Breast epithelium (tissue), 4 donors: ENCODE measurements at places on chromosomes 2 and 18.

GRCh38 chr2:225637259-225637658 is 237.7 kb downstream of the NYAP2 start:
- no peak overlapping the region for H3K4me3 ChIP-seq
- no peak for DNase-seq
- H3K4me1 ChIP-seq = no peaks in the 10 kb centered on the region
- H3K27me3 ChIP-seq = no peaks in the 10 kb centered on the region
- no peaks in the 10 kb centered on the region for H3K36me3 ChIP-seq

DNA sequence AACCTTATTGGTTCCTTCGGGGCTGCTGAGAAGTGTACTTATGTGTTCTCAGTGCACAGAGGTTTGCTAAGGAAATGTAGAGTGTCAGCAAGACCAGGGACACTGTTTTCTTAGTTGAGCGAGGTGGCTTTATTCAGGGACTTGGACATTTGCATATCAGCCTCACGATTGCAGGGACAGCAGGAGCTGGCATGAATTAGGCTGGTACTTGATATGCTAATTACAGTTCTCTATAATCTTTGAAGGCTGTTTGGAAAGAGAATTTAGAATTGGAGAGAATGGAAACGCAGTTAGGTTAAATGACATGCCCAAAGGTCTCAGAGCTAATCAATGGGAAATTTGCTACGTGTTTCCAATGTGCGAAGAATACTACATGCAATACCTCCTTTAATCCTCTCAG is 18.7 kb upstream of the MTCL1 start:
- no peak overlapping the region for H3K27ac ChIP-seq
- no peaks in the 10 kb centered on the region for H3K4me1 ChIP-seq
- no peak overlapping the region for H3K4me3 ChIP-seq
- DNase-seq = no peak

DNA sequence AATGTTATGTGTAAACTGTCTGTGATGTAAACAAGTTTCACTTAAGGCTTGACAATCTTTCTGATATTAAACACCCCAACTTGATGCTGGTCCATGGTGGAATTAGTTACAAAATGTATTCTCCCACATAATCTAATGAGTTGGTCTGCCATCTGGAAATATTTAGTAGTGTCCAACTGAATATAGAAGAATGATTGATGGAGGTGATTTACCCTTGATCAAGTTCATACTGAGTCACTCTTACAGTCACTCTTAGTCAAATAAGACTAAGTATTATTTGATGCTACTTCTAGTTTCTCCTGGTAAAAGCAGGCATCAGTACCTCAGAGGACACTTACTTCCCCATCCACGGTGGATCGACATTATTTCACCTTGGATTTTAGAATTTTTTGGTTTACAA is 198.1 kb downstream of the SATB2 start:
- H3K27me3 ChIP-seq = no peaks in the 10 kb centered on the region
- no peaks in the 10 kb centered on the region for H3K4me1 ChIP-seq
- no peaks in the 10 kb centered on the region for H3K36me3 ChIP-seq
- DNase-seq = no peak
- H3K4me3 ChIP-seq = no peak overlapping the region

DNA sequence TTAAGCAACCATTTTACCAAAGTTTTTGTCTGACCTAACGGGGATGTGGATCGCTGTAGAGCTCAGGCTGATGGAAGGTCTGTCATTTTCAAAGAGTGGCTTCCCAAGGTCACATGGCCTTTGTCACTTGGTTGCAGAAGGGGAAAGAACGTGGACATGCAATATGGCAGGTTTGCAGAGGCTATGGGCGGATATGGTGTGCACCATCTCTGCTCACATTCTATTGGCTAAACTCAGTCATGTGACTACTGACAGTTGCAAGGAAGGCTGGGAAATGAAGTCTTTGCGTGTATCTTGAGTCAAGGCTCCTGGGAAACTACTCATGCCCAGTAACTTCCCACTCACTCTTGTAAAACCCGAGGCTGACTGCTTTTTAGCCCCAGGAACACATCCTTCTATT is 96.8 kb downstream of the ST6GAL2 start:
- no peak overlapping the region for H3K4me3 ChIP-seq
- no peak overlapping the region for H3K27ac ChIP-seq
- H3K4me1 ChIP-seq = no peaks in the 10 kb centered on the region
- no peak for DNase-seq
- H3K27me3 ChIP-seq = no peaks in the 10 kb centered on the region
- H3K36me3 ChIP-seq = no peaks in the 10 kb centered on the region

DNA sequence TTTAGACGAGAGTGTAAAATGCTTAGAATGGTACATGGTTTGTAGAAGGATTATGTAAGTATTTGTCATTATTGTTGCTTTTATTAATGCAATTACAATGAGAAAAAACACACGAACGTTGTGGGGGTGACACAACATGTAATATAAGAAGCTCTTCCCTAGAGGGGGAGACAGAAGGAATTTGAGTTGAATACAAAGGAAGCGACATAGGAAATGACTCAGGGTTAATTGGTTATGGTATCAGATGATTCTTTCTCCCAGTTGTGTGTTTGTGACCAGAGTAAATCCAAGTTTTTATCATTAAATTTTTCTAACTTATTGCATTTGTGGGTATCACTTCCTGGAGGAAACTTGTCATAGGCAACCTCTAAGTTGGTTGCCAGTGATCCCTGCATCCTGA is 625.6 kb upstream of the CDH2 start:
- H3K27me3 ChIP-seq = no peaks in the 10 kb centered on the region
- no peaks in the 10 kb centered on the region for H3K4me1 ChIP-seq

DNA sequence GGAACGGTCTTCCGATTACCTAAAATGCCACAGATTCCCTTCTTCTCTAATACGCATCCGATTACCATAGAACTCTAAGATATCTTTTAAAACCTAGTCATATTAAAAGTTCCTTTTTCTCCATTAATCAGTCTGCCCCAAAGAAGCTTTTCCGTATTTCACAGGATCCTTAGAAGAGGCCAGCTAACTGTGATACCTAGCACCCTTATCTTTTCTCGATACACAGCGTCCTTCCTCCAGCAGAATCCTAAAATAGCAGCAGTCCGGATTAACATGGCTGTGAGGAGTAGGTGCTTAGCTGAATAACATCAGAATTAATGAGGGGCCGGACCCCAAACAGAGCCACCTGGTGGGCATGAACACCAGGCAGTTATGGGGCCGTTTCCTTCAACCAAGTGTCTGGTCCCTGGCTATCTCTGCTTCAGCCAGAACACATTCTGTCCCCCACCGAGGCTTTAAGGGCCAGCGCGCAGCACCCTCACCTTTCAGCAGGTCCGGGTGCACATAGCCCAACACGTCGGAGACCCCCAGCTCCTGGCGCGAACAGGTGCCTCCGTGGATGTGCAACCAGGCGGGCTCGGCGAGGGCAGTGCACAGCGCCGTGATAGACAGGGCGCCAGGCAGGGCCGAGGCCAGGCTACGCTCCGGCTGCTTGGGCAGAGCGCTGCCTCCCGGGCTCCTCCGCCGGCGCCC is 995 bp downstream of the TMEM127 start:
- peak overlapping the region; percentile 99 for H3K4me3 ChIP-seq
- peaks cover 27% of the 10 kb centered on the region for H3K4me1 ChIP-seq
- H3K27me3 ChIP-seq = no peaks in the 10 kb centered on the region
- no peak for DNase-seq

GRCh38 chr2:239224955-239225354 is 175.9 kb downstream of the HDAC4 start:
- peak overlapping the region; percentile 76 for H3K27ac ChIP-seq
- no peak overlapping the region for H3K4me3 ChIP-seq
- no peak for DNase-seq
- peaks cover 15% of the 10 kb centered on the region for H3K4me1 ChIP-seq
- H3K36me3 ChIP-seq = no peaks in the 10 kb centered on the region

DNA sequence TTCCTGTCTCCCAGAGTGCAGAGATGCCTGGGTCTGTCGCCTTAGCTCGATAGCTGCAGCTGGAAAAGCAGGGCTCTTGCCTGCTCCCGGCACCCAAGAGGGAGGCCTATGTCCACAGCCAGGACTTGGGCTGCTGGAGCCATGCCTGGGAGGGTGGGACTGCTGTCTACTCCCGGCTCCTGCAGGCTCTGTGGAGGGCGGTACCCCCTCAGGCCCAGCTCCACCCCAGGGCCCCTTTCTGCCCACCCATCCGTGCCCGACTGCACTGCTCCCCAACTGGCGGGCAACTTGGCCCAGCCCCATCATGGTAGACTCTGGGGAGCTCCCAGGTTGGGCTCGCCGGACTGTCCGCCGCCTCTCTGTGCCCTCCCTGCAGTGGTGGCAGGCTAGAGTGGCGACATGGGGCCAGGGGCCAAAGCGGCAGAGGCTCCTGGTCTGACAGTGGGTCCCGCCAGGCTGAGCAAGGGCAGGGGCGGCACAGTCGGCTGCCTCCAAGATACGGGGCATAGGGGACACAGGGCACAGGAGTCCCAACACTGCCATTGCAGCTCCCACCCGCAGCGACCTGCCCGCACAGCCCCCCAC is 901.0 kb downstream of the CCDC85A start:
- no peaks in the 10 kb centered on the region for H3K36me3 ChIP-seq
- DNase-seq = no peak
- H3K27ac ChIP-seq = no peak overlapping the region
- H3K4me1 ChIP-seq = no peaks in the 10 kb centered on the region

DNA sequence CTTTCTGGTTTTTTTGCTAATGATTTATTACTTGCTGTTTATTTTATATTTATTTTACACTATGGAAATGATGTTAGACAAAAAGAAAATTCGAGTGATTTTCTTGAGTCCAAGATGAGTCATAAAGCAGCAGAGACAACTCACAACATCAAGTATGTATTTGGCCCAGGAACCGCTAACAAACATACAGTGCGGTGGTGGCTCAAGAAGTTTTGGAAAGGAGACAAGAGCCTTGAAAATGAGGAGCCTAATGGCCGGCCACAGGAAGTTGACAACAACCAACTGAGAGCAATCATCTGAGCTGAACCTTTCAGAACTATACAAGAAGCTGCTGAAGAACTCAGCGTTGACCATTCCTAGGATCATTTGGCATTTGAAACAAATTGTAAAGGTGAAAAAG is 594.1 kb downstream of the SATB2 start:
- H3K4me1 ChIP-seq = no peaks in the 10 kb centered on the region
- DNase-seq = no peak
- H3K4me3 ChIP-seq = no peak overlapping the region
- H3K36me3 ChIP-seq = no peaks in the 10 kb centered on the region

DNA sequence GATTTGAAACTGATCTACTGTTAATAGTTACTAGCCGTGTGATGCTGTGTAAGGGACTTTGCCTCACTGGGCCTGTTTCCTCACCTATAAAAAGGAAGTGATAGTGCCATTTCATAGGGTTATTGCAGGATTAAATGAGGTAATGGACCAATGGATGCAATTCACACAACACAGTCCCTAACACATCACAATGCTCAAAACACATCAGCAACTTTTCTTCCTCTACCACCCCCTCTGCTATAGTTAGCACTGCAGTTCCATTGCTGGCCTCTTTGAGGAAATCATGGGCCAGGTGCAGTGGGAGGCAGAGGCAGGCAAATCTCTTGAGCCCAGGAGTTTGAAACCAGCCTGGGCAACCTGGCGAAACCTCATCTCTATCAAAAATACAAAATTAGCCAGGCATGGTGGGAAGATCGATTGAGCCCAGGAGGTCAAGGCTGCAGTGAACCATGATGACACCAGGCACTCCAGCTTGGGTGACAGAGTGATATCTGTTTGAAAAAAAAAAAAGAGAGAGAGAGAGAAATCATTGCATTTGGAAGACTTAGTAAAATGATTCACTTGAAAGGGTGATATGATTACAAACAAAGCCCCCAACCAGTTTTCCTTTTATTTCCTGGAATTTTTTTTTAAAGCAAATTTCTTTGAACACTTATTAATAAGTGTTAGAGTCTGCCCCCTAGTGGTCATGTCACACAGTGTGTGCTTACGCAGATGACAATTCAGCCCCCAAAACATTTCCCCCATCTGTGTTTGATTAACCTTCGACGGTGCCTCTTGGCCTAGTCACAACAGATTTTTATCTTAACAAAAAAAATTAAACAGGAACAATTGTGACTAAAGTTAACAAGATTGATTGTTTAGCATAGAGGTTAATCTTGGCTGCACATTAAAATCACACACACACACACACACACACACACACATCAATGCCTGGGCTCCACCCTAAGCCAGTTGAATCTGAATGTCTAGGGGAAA is 88.6 kb upstream of the BCL11A start:
- no peak for DNase-seq
- no peak overlapping the region for H3K27ac ChIP-seq
- no peaks in the 10 kb centered on the region for H3K27me3 ChIP-seq
- no peaks in the 10 kb centered on the region for H3K4me1 ChIP-seq
- no peak overlapping the region for H3K4me3 ChIP-seq
